ENCODE measurements at places on chromosomes 13 and 19.

- DNase-seq, result no peak
Observed at GRCh38 chr19:2150794-2151338, 500 bp downstream of the AP3D1 start.

DNA sequence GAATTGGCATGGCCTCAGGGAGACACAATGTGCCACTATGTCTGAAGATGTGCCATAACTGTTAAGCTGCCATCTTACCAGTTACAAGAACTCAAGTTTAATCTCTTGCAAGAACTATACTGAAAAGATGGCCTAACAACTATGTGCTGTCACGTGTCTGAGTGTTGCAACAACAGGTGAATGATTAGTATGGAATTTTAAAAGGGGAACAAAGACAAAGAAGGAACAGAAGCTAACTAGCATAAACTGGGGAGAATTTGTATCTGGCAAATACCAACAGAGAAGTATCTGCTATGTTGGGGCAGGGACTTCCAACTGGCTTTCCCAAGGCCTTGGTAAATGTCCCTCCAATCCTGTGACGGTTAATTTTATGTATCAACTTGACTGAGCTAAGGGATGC is 11.5 kb upstream of the ACOD1 start:
- DNase-seq, result no peak

GRCh38 chr13:77139306-77139705 is 112.3 kb upstream of the FBXL3 start:
- DNase-seq, result no peak

- DNase-seq, result no peak
Observed at GRCh38 chr13:113895436-113895835, 31.6 kb upstream of the GAS6 start.
